Left cardiac atrium (tissue), 4 donors: ENCODE measurements at places on chromosomes 7 and 10. TPM values are rescaled to one million over a fixed set of nuclear protein-coding genes. Genes with fewer than 3 reads are reported as not detected.

DNA sequence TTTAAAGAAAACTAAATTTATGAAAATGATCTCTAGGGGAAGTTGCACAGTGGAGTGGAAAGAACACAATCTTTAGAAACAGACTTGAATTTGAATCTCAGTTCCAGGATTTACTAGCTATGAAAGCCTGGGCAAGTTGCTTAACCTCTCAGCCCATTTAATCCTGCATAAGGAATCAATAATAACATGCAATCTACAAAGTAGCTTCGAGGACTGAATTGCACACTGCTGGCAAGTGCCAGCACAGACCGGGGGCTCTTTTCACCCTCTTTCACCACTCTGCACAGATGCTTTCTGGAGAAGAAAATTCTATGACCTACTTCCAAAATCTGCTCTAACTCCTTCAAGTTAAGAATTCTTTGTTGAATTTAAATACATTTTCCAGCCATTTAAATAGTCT lies 63.4 kb upstream of the ANK3 start:
- DNase-seq, result no peak

DNA sequence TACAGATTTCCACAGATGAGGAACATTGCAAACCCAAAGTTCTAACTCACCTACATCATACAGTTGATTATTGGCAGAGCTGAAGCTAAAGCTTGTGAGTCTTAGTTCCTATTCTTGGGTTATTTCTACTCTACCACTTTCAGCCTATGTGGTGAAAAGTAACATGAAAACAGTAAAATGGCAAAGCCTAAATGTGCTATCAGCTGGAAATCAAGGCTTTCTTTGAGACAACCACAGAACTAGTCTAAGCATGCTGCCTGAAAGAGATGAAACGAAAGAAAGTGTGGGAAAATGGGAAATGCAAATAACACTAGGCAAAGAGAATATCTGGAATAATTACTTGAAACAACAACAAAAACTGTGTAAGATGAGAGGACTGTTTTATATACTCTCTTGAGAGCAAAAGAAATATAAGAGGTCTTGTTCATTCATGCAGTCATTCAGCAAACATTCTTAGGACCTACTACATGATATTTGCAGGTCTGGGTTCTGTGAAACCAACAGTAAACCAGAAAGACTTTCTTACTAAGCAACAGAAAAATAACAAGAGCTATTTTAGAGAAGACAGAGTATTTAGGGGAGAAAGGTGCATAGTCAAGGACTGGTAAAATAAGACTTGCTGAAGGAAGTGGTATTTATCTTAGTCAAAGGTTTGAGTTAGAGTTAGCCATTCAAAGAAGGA lies 437.1 kb downstream of the HTR7 start:
- no peak for DNase-seq

GRCh38 chr7:140136073-140136472 lies 40.7 kb downstream of the KDM7A start:
- no peak for DNase-seq

DNA sequence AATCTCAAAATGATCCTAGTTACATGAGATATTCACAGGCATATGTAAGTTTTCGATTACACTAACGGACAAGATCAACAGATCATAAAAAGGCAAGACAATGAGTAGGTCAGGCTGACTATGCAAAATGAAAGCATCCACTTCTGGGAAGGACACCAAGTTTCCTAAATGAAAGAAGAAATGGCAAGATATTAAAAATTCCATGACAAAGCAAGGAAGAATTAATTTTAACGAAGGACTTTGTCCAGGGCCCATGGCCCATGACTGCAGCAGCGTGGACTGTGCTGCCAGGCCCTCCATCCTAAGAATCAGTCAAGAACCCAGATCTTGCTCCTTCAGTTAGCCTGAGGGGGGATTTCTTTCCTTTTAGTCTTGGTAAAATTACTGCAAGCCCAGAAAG lies 182.4 kb upstream of the FRMD4A start:
- DNase-seq, result no peak

GRCh38 chr10:107163076-107163855 lies 1.2 kb downstream of the SORCS1 start:
- no peak for DNase-seq

DNA sequence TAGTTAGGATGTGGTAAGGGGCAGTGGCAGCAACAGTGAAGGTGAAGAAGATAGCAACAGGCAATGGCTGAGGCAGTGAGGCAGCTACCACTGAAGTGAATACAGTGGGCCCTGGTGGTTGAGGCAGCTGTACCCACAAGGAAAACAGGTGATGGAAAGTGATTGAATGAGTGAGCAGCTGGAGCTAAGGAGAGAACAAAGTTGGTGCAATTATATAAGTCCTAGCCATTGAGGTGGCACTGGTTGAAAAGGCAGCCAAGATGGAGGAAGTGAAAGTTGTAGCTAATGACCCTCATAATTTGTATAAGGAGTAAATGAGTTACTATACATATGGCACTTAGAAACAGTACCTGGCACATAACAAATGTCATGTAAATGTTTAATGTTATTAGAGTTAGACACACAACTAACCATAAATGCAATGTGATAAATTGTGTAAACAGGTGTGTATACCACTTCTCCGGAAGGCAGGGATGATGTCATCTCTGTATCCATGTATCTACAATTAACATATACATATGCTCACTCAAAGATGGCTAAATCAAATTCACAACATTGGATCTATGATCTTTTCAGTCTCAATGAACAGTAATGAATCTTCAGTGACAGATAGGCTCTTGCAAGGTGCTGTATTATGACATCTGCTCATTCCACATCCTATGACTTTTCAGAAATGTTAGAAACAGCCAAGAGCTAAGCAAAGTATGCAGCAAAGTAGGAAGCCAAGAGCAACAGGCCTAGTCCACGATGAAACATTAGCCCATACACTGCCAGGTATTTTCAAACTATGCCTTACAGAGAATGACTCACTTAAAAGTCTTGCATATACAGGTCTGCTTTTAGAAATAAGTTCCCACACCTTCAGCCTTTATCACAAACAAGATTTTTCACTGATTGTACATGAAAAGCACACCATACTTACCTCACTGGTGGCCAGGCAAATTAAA lies 10.7 kb downstream of the XPNPEP1 start:
- no peak for DNase-seq

GRCh38 chr10:50312464-50313437 lies 61.4 kb upstream of the ASAH2 start:
- no peak for DNase-seq

DNA sequence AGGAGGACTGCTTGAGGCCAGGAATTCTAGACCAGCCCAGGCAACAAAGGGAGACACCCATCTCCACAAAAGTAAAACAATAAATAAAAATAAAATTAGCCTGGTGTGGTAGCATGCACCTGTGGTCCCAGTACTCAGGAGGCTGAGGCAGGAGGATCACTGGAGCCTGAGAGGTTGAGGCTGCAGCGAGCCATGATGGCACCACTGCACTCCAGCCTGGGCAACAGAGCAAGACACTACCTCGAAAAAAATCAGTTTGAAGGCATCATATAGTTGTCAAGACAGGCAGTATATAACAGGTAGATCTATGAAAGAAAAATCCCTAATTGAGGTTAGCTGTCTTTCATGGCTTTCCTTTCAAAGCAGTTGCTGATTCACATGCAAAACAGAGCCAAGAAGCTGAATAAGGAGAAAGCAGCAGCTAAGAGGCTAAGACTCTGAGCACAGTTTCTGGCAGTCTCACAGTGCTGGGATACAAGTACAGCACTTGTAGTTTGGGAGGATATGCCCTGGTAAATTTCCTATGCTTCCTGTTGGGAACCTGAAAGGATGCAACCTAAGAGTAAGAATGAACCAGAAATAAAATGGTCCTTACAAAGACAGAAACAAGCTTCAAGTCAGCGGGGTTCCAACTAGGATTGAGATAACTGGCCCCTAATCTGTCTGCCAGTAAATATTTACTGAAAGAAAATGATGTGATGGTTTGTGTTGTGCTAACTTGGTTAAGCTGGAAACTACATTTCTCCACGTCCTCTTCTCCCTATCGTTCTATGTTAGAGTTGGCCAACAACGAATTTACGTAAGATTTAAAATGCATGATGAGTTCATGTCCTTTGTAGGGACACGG lies 368.5 kb upstream of the HPS1 start:
- no peak for DNase-seq

GRCh38 chr10:92156874-92157773 lies 133.8 kb downstream of the CPEB3 start:
- no peak for DNase-seq

DNA sequence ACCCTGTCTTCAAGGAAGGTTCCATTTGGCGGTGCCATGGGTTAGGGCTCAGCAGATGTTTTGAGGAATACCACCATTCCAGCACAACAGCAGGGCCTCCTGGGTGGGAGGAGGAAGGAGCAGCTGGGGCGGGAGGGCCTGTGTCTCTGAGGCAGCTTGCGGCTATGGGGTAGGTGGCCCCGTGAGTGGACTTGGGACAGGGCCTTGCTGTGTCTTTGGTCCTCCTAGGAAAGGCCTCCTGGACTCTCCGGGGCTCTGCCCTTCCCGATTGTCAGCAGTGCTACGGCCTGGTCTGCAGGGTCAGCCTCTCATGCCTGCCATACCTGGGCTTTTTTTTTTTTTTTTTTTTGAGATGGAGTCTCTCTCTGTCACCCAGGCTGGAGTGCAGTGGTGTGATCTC lies 96.7 kb downstream of the PAXIP1 start:
- no peak for DNase-seq

The PTPRZ1 gene
- total RNA-seq, result 2.1 TPM

The GNAT3 gene
- total RNA-seq, result not detected
